ENCODE measurements at places on chromosomes 16 and 17. TPM values are rescaled to one million over a fixed set of nuclear protein-coding genes. Genes with fewer than 3 reads are reported as not detected.
A peak's percentile ranks its signal among the peaks of the same experiment; 100 is the strongest.

The KRTAP1-5 gene
- not detected for total RNA-seq

DNA sequence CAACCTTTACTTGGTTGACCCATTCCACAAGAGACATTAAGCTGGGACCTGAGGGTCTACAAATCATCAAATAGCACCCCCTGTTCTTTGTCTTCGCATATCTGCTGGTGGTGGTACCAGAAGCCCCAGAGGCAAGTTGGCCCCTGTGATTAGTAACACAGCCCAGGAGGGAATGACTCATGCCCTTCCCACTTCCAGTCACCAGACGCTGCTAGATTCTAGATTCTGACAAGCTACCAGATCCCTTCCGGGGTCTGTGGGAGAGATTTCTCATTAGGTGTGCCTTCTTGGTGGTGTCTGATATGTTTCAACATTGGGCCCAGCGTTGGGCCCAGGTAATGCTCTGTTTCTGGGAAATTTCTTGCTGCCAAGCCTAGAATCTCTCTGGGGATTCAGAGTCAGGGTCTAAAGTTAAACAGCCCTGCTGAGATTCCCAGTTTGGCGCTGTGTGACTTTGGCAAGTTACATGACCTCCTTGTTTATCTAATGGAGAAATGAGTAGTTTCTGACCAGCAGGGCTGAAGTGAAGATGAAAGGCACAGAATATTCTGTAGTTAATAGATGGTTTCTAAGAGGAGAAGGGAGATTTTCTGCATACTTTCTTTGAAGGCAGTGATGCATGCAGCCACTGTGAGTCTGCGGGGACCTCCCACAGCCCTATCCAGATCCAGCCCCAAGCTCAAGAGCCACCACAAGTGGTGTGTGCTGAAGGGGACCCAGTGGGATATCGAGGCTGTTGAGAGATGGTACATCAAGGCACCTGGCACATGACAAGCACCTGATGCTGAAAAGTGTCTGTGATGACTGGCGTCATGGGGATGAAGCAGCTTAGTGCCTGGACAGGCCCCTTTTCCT, 3.9 kb downstream of the TRPV2 start:
- H3K27me3 ChIP-seq: no peaks in the 10 kb centered on the region
- DNase-seq: no peak
- peaks cover 5% of the 10 kb centered on the region for H3K4me1 ChIP-seq
- H3K27ac ChIP-seq: no peak overlapping the region
- no peak overlapping the region for H3K4me3 ChIP-seq

The KRTAP2-2 gene
- total RNA-seq: not detected

The ERBB2 gene
- 196 TPM for total RNA-seq

DNA sequence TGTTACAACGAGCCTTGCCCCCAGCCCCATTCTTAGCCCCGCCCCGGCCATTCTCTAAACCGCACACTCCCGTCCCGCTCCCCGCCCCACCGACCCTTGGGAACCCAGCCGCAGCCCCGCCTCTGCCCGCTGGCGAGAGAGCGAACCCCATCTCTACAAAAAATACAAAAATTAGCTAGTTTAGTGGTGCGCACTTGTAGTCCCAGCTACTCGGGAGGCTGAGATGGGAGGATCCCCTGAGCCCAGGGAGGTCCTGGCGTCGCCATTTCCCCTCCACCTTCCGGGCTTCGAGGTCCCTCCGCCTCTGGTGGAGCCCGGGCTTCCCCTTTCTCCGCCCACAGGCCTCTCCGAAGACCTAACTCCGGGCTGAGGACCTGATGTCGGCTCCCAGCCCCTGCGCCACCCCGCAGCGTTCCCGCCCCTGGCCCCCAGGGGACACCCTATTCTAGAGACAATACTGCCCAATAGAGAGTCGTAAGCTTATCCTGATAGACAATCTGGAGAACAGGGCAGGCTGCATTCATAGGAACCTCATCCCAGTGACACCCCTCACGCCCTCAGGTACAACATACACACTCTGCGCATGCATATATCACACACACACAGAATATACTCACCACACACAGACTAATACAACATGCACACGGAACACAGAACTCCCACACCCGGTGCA, 480 bp upstream of the PROCA1 start:
- peak; percentile 83 for DNase-seq
- H3K27ac ChIP-seq: peak overlapping the region; percentile 99
- H3K27me3 ChIP-seq: no peaks in the 10 kb centered on the region
- H3K4me1 ChIP-seq: peaks cover 30% of the 10 kb centered on the region
- H3K4me3 ChIP-seq: peak overlapping the region; percentile 72

The CCL23 gene
- not detected for total RNA-seq

Data from GM23338 (cell line).